ENCODE measurements at places on chromosomes 1 and 21.
A peak's percentile ranks its signal among the peaks of the same experiment; 100 is the strongest.

GRCh38 chr1:181396171-181396670 is 87.1 kb upstream of the CACNA1E start:
- peak; percentile 69 for DNase-seq

DNA sequence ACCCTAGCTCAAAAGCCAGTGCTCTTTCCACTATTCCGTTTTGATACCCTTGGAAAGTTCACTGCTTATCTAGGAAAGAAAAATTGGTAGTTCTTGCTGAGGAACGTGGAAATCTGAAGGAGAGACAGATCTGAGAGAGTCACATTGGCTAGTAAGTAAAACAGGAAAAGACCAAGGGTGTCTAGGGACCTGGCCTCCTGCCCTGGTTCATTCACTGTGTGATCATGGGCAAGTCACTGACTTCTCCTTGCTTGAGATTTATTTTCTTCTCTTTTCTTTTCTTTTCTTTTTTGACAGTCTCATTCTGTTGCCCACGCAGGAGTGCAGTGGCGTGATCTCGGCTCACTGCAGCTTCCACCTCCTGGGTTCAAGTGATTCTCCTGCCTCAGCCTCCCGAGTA is 90.8 kb downstream of the NFIA start:
- no peak for DNase-seq

DNA sequence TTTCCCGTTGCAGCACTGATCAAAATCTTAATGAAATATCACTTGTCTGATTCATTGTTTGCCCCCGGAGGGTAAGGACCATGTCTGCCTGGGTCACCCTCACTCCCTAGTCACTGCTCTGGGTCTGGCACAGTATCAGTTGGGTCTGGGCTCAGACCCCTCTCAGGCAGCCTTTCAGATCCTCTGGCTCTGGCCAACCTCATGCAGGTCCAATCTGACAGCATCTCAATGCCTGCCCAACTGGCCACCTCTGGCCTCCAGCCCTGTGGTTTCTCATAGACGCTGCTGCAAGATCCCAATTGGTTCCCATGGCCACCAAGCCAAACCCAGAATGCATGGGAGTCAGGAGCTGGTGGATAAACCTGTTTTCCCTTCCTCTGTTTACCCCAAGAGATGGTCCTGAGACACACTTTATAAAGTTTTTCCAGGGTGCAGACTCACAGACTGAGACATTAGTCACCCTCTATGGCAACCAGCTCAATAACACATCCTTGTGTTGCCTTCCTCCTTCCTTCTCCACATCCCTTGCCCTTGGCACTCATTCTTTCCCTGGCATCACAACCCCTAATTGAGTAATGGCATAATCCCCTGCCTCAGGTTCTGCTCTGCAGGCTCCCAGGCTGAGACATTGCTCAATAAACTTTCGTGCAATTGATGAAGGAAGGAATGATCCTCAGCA is 199.2 kb downstream of the GRIK3 start:
- no peak for DNase-seq

DNA sequence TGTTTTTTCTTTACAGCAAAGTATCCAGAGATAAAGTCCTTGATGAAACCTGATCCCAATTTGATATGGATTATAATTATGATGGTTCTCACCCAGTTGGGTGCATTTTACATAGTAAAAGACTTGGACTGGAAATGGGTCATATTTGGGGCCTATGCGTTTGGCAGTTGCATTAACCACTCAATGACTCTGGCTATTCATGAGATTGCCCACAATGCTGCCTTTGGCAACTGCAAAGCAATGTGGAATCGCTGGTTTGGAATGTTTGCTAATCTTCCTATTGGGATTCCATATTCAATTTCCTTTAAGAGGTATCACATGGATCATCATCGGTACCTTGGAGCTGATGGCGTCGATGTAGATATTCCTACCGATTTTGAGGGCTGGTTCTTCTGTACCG is 6.5 kb downstream of the DEGS1 start:
- DNase-seq = no peak

DNA sequence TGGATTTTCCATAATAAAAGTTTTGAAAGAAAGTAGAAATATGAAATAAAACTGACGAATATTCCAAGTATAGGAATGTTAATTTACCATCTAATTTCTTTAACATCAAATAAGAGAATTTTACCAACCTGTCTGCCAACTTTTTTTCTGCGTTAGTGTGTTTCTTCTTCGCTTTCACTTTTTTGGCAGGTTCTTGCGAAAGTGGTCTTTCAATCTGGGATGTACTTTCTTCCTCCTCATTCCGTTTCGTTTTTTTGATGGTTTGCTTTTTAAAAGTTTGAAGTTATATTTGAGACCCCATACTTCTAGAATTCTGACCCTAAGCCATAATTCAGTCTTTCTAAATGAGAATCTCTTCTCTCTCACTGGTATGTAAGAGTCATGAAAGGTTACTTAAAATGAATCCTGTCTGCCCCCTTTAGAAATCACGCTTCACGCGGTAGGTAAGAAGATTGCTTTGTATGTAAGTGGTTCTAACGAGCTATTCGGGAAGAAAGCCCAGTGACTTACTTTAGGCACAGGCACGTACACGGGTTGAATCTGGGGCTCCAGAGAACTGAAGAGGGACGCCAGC is 580 bp downstream of the RBM34 start:
- no peak for DNase-seq

Measured in CD4-positive, alpha-beta T cell treated with Interleukin-17A for 4 hours (primary cell).